ENCODE measurements at places on chromosomes 5 and 9.

DNA sequence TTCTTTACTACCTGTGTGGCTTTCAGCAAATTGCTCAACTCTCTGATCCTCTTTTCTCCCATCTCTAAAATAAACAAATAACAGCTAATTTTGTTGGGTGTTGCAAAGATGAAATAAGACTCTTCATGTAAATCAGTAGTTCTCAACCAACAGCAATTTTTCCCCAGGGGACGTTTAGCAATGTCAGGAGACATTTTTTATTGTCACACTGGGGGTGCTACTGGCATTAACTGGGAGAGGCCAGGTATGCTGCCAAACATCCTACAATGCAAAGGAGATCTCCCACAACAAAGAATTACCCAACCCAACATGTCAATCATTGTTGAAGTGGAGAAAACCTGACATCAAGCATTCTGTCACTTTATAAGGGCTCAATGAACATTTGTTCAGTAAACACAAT lies 19.7 kb downstream of the ADRA1B start:
- no peak for DNase-seq

- DNase-seq: no peak
Measured at GRCh38 chr5:23740029-23740428, 232.6 kb downstream of the PRDM9 start.

- no peak for DNase-seq
Measured at GRCh38 chr5:3612591-3613042, 17.0 kb downstream of the IRX1 start.

GRCh38 chr9:101509572-101509971 lies 24.1 kb upstream of the RNF20 start:
- DNase-seq: no peak

- no peak for DNase-seq
Measured at GRCh38 chr9:71271602-71272001, 150.2 kb upstream of the TRPM3 start.

- DNase-seq: no peak
Measured at GRCh38 chr5:81313686-81314085, 12.3 kb downstream of the ZCCHC9 start.

DNA sequence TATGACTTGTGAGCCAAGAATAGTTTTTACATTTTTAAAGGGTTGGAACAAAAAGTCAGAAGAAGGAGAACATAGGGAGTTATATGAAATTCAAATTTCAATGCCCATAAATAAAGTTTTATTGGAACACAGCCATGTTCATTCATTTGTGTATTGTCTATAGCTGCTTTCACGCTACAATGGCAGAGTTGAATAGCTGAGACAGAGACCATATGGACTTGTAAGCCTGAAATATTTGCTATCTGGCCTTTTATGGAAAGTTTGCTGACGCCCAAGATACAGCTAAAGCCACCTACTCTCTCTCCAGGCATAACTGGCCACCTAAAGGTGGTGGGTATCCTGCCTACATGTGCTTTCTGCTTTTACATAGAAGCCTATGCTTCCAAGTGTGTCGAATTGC lies 10.9 kb downstream of the DAB2IP start:
- DNase-seq: no peak

DNA sequence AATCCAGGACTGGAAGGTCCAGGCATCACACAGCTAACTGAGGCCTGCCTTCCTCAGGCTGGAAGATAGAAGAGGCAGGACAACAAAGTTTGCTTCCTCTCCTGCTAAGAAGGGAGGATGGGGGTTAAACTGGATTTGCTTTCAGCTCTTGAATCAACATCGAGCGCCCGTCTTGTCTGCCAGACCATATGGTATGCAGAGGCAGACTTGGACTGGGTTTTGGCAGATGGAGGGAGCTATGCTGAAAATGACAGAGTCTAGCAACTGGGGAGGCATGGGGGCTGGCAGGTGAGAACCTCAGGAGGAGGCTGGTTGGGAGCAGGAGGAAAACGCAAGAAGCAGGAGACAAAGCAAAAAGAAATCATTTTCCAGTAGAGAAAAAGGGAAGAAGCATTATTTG lies 289.5 kb upstream of the IL12B start:
- no peak for DNase-seq
